ENCODE measurements at places on chromosomes 1 and 21.

DNA sequence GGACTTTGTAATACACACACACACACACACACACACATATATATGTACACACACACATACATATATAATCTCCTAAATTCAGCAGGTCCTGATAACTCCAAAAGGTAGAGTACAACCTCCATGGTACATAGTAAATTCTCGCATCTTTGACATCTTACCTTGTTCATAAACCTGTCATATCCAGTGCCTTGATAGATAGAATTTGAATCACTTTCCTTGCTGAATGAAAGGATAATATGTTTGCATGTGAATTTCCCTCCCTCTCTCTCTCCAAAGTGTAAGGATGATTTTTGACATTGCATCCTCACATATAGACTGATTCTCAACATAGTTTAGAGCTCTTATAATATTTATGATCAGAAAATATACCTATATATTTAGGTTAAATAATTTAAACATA lies 567.1 kb upstream of the ADGRL2 start:
- DNase-seq: no peak

DNA sequence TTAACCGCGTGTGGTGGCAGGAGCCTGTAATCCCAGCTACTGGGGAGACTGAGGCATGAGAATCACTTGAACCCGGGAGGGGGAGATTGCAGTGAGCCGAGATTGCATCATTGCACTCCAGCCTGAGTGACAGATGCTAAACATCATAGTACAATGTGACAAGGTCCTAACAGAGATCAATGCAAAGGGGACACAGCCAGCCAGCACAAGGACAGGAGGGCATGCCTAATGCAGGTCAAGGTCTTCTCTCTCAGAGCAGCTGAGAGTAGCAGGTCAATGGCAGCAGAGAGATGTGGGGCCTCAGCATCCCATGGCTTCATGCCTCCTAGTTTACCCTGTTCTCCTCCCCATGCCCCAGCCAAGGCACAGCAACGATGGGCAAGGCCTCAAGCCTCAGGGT lies 3.0 kb upstream of the SMIM11 start:
- no peak for DNase-seq

DNA sequence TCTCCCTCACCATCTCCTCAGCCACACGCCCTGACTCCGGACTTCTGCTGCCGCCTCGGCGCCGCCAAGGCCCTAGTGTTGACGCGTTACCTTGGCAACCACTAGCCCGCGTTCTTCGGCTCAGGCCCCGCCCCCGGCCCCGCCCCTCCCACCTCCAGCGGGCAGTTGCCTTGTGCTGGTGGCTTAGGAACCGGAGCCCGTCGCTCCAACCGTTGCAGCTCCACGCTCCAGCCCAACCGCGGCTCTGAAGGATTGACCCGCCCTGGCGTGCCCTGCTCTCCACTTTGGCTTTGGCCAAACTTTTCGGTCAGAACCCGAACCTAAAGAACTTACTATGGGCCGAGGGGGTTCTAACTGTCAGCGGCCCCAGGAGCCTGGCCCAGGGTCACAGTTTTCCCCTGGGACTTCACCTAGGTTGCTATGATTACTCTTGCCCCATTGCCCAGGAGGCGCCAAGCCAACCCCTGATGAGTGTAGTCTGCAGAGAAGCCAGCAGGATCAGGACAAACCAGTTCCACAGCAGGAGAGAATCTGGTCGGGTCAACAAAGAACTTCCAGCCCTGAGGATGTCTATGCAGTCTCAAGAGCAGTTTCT lies at the start of gene CFAP45:
TSS of gene CFAP45 (minus strand) at position 80 of the 595 bp plus-strand sequence. CDS start at position 13, 67 bp downstream.
- DNase-seq: no peak

DNA sequence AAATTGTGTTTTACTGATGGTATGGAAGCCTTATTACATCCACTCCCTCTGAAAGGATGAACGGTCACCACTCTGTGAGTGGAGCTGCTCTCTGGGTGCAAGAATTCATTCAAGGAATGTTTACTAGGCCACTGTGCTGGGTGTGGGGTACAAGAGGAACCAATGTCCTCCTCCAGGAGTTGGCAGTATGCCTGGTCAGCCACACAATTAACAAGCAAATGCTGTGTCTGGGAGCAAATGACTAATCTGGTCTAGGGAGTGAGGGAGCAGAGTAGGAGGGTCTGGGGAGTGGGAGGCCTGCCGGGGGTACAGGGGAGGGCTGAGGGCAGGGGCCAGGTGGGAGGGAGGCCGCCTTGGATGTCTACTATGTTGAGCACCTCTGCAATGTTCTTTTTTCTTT lies 27.2 kb upstream of the TDRD10 start:
- no peak for DNase-seq

- DNase-seq: no peak
These were observed 37.0 kb upstream of the PRSS38 start for GRCh38 chr1:227778401-227778947.

DNA sequence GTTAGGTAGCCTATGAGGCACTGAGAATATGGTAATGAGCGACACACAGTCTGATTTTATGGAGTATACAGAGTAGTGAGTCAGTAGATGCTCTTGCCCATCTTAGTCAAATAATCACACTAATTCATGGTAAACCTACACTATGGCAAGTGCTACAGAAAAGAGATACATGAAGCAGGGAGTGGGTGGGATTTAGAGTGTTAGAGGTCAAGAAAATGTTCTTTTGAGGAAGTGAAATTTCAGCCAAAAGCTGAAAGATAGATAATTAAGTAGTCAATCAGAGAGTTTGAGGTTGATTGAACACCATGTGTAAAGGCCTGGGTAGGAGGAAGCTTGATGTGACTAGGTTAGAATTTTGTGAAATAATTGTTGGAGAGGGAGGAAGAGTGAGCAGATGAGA lies 14.7 kb downstream of the MDM4 start:
- no peak for DNase-seq

GRCh38 chr1:84286071-84286470 lies 15.4 kb upstream of the SAMD13 start:
- no peak for DNase-seq

DNA sequence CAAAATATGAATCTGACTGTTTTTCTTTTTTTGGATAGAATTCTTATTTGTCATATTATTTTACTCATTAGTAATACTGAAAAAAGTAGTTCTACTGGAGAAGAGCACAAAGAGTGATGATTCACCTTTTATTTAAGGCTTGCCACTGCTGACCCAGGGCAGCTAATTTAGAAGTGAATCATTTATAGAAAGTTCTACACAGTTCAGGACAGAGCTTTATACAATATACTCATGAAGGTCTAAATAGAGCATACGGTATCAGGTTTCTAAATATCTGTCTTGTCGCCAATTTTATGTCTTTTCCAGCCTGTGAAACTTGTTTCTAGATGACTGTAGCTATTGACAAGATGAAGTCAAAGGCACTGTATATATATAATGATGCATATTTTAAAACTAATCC lies 25.0 kb downstream of the GIPC2 start:
- no peak for DNase-seq

DNA sequence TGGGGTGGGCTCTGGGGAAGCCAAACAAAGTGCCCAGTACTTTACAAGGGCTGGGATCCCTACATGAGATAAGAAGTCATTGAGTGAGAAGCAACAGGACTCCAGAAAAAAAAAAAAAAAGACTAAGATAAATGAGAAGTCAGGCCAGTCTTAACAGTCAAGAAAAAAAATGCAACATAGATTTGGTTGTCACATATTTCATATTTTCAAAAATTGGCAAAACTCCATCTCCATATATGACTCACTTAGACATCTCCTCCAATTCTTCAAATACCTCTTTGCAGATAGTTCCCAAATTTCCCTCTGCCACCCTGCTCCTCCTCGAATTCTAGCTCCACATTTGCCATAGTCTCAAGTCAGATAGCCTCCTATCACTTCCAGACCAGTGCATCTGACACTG lies 20.9 kb upstream of the SIPA1L2 start:
- no peak for DNase-seq

DNA sequence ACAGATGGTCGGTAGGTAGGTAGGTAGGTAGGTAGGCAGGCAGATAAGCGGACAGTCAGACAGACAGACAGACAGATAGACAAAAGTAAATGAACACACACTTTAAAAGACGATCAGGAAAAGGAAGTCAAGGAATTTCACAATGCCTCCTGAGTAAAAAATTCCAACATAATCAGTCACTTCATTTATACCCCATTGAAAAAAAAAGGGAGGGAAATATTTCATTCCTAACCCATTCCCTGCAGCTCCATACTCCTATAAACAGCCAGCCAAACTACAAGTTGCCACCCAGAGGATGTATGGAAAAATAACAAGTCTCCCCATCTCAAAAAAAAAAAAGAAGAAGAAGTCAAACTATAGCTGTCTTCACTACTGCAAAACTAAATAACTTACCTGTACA lies 43.4 kb downstream of the ZZZ3 start:
- no peak for DNase-seq

DNA sequence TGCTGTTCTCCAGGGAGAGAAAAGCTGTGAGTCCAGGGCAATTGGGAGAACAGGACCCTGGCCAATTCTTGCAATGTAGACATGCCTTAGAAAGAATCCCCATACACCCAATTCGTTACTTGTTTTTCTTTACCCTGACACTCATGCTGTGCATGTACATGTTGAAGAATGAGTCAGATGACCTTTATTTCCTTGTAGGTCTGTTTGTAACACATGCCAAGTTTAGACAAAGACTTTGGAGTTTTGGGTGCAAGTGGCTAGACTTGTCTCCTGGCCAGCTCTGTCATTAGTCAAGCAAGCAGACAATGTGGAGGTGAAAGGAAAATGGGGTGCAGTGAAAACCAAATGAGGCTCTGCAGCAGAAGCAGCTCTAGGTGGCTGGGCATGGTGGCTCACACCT lies 38.1 kb downstream of the GNPAT start:
- DNase-seq: no peak

DNA sequence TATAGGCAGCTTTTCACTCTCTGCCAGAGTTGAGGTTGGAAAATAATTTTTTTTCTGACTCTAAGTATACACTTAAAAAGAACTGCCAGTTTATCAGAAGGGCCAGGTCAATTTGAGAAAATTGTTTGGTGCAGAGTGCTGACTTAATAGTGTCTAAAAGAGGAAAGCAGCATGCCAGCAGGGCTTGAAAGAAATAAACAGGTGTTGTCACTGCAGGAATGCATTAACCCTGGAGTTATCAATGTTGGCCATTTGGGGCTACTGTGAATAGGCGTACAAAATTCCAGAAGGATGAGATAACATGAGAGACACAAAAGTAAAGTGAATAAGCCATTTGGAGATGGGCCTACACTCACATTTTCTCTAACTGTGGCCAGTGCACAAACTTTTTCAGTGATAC lies 220.6 kb upstream of the PLD5 start:
- DNase-seq: no peak

GRCh38 chr1:227905573-227906487 lies 41.9 kb downstream of the WNT9A start:
- DNase-seq: no peak

- no peak for DNase-seq
These were observed 111.7 kb downstream of the NAV1 start for GRCh38 chr1:201650623-201650933.

DNA sequence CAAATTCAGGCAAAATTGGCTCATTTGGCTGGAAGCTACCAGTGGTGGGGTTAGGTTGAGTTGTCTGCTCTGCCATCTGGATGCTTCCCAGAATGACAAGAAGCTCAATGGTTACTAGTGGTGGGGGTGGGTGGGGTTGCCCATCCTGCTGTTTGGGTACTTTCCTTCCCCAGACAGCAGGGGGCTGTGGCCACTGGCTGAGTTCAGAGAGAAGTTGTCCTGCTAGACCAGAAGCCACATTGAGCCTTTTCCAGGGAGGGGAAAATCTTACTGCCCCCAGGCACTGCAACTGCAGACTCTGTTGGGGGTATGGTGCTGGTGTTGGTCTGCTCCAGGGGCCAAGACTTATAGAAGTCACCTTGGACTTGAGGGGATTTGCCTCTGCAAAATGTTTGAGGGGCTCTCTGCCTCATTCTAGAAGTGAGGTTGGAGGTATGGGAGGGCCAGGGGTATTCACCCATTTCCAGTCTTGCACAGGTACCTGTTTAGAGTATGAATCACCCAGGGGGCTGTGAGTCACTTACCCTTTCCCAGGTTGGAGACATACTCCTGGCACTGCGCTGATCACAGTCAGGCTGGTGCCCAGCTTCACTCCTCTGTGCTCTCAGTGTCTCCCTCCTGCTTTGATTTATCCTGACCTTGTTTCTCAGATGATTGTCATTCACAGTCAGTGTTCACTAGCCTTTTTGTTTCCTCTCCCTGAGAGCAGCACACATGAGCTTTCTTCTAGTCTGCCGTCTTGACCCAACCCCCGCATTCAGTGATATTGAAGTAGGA lies 89.1 kb upstream of the NEGR1 start:
- no peak for DNase-seq

DNA sequence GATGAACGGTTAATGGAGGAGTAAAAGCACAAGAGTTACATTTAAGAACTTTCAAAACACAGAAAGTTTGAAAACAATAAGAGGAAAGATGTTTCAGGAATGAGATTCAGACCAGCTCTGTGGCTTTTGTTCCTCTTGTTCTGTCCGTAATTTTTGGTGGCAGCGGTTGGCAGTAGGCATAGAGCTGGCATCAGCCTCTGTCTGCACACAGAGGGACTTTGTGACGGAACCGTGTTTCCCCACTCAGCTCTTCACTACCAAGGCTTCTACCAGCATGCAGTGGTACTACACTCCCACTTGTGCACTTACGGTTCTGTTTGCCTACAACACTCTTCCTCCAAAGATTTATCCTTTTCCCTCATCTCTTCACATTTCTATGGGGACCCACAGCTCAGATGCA lies 212.8 kb downstream of the DSCAM start:
- DNase-seq: no peak

DNA sequence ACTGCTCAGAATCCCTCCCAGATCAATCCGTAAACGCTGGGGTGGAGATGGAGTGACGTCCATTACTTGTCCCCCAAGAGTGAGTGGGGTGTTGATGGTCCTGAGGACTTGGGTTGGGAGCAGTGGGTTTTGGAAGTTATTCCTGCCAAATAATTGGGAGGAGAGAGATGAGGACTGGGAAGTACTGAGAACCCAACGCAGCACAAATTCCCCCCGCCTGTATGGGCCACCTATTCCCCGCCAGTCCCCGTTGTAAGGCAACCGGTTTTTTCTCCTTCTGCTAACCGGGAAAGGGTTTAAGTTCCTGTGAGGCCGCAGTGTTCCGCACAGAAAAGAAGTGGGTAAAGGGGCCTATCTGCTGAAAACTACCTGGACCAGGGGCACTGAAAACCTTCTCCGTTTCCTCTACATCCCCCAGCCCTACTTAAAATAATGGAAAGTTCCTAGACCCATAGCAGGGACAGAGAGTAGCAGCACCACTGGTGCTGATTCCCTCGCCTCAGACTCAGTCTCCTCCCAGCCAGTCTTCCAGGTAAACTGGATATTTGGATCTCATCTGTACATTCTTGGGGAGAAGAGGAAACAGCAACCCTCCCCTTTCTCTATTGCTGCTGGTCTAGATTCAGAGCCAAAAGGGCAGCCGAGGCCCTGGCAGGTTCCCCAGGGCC lies 738 bp downstream of the LURAP1 start:
- no peak for DNase-seq

DNA sequence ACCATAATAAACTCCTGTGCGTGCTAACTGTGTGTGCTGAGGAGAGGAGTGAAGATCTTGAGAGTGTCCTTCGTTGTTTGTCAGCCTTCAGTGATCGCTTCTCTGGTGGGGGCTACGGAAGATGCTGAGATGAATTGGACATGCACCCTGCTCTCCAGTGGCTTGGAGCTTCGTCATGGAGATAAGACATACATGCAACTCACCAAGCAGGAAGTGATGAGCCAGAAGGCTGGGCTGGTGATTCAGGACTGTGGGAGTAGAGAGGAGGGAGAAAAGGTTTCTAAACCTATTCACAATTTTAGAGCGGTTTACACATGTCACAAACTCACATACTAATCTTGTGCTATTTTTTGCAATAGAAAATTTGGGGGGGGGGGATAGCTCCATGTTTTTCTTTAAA lies 128.9 kb upstream of the ADAR start:
- peak; percentile 58 for DNase-seq

GRCh38 chr1:153533689-153534201 lies 2.0 kb downstream of the S100A6 start:
- no peak for DNase-seq

Measured in activated naive CD8-positive, alpha-beta T cell treated with anti-CD3 and anti-CD28 coated beads, Interleukin-2, amount 50 U/mL, for 24 hours (primary cell).